ENCODE measurements at places on chromosomes 5 and 9.

- peak; percentile 13 for DNase-seq
Measured at GRCh38 chr5:156934450-156935211, 28.4 kb downstream of the TIMD4 start.

- no peak for DNase-seq
Measured at GRCh38 chr9:71663931-71664459, 104.3 kb downstream of the CEMIP2 start.

- DNase-seq: no peak
Measured at GRCh38 chr5:138829341-138829740, 45.8 kb downstream of the LRRTM2 start.

GRCh38 chr5:101585366-101585765, 682.3 kb upstream of the ST8SIA4 start:
- DNase-seq: no peak

- DNase-seq: no peak
Measured at GRCh38 chr5:83145882-83146331, 68.6 kb downstream of the XRCC4 start.

GRCh38 chr5:78653681-78654366, 5.3 kb upstream of the LHFPL2 start:
- DNase-seq: no peak

- no peak for DNase-seq
Measured at GRCh38 chr5:115545351-115545882, 842 bp upstream of the FEM1C start.

GRCh38 chr5:36135988-36136387, 15.7 kb downstream of the LMBRD2 start:
- no peak for DNase-seq

- no peak for DNase-seq
Measured at GRCh38 chr9:3292311-3292710, 233.5 kb downstream of the RFX3 start.

DNA sequence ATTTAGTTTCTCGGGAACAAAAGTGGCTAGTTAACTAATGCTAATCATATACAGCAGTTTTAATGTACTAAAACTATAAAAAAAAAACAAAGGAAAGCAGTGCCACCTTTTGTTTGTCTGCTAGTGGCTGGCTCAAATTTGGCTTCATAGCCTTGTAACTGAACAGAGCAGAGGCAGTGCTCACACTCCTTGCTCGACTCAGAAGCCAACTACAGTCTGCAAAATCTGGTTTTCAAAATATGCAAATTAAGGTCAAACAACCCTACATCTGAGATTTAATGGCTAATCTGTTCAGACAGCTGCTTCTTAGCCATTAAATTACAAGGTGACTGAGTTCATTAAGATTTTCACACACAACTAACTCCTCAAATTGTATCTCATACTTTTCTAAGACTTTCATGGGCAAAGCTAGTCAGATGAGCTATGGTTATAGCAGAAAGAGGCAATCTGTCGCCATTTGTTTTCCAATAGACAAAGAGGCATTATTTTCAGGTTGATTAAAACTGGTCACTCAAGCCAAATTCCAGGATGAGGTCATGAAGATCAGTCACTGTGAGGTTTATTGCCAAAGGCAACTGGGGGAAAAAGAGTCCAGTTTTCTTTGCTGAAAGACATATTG, 56.8 kb upstream of the EPB41L4A start:
- no peak for DNase-seq

- DNase-seq: no peak
Measured at GRCh38 chr9:22084336-22085035, 75.4 kb upstream of the CDKN2B start.
